Glutamatergic neuron (in vitro differentiated cells): ENCODE measurements at places on chromosomes 7 and 10.

- DNase-seq = no peak
Measured at GRCh38 chr7:112031689-112032088, 174.5 kb downstream of the DOCK4 start.

GRCh38 chr10:77374189-77374656 is 263.4 kb downstream of the KCNMA1 start:
- DNase-seq = no peak

GRCh38 chr7:92680442-92680841 is 90.3 kb upstream of the FAM133B start:
- DNase-seq = no peak

DNA sequence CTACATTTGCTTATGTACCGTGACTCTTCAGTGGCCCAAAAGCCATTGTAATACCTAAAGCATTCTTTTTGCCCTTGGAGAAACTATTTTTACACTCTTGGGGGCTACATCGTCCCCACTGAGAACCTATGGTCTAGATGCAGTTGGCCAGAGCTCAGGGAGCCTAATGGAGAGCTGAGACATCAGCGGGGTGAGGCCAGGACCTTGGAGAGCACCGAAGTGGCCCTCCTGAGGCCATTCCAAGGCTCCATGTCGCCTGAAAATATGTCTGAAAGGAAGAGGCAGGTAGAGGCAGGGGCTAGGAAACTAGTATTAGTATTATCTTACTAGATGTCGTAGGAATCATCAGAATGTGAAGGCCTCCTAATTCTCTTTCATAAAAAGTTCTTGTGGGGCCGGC is 4.9 kb downstream of the PKD2L1 start:
- DNase-seq = no peak

GRCh38 chr10:21920633-21921032 is 82.9 kb downstream of the DNAJC1 start:
- DNase-seq = no peak

DNA sequence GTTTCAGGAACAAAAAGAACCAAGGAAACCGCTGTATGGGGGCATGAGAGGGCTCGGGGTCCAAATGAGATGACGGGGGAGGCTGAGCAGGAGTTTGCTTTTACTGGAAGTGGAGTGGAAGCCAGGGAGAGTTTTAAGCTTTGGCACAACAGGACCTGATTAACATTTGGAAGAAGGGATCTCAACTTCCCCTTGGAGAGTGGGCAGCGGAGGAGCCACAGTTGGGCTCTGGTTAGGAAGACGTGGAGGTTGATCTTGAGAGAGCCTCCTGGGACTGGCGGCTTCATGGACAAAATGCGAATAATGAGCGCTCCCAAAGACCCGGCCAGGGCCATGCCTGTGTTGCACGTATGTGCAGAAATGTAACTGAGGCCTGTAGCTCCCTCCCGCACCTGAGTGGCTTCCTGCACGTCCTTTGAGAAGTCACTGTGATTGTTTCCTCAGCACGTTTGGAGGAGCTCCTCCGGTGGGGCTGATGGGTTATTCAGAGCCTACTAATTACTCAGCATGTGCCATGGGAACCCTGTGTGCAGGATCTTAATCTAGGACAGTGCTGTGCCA is 595.3 kb upstream of the MGMT start:
- DNase-seq = no peak

GRCh38 chr7:133079296-133079695 is 2.6 kb downstream of the CHCHD3 start:
- DNase-seq = no peak

DNA sequence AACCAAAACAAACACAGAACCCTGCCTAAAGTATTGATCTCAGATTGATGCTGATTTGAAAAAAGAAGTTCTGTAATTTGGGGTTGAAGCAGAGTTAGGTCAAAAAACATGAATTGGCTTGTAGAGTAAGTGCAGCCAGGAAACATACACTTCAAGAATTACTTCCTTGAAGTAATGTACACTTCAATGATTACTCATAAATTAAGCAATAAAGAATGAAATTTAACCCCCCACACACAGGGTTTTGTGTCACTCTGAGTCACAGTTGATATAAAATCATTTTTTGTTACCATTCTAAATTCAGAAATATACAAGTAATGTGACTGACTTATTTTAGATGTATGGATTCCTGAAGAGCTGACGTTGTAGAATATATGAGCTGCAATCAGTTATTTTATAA is 622.2 kb downstream of the POM121L12 start:
- DNase-seq = no peak

GRCh38 chr7:45716380-45717203 is 142.4 kb downstream of the ADCY1 start:
- DNase-seq = no peak

GRCh38 chr7:108454674-108455550 is 1.3 kb downstream of the NRCAM start:
- peak; percentile 70 for DNase-seq

DNA sequence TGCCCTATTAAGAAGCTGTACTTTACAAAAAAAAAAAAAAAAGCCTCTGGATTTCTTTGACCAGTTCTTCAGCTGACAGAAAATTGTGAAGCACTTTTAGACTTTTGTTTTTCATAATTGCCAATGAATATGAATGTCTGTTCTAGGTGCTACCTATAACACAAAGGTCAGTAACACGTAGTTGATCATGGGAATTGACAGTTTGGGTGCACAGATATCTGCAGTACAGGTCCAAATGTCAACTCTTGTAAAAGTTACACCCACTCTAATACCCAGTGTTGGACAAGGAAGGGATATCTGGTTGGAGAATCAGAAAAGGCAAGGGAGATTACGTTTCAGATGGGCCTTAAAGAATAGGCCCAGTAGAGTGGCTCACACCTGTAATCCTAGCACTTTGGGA is 1.8 kb downstream of the REEP3 start:
- no peak for DNase-seq

DNA sequence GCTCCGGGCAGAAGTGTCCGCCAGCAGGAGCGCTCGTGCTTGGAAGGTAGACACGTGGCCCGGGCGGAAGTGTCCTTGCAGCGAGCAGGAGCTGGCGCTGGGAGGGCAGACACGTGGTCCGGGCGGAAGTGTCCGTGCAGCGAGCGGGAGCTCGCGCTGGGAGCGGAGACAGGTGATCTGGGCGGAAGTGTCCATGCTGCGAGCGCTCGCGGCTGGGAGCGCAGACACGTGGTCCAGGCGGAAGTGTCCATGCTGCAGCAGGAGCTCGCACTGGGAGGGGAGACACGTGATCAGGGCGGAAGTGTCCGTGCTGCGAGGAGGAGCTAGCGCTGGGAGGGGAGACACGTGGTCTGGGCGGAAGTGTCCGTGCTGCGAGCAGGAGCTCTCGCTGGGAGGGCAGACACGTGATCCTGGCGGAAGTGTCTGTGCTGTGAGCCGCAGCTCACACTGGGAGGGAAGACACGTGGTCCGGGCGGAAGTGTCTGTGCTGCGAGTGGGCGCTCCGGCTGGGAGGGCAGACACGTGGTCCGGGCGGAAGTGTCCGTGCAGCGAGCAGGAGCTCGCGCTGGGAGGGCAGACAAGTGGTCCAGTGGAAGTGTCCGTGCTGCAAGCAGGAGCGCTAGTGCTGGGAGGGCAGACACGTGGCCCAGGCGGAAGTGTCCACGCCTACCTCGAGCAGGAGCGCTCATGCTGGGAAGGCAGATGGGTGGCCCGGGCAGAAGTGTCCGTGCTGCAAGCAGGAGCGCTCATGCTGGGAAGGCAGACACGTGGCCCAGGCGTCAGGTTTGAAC is 41.1 kb upstream of the PRKAR1B start:
- no peak for DNase-seq

- DNase-seq = no peak
Measured at GRCh38 chr7:154841731-154842331, 161.1 kb downstream of the PAXIP1 start.

- DNase-seq = no peak
Measured at GRCh38 chr7:21580073-21580521, 37.3 kb downstream of the DNAH11 start.

GRCh38 chr10:124459395-124459794 is 2.2 kb upstream of the LHPP start:
- no peak for DNase-seq

GRCh38 chr7:43535810-43536585 is 46.9 kb upstream of the STK17A start:
- DNase-seq = no peak

- DNase-seq = no peak
Measured at GRCh38 chr7:18976715-18977471, 140.5 kb downstream of the TWIST1 start.

DNA sequence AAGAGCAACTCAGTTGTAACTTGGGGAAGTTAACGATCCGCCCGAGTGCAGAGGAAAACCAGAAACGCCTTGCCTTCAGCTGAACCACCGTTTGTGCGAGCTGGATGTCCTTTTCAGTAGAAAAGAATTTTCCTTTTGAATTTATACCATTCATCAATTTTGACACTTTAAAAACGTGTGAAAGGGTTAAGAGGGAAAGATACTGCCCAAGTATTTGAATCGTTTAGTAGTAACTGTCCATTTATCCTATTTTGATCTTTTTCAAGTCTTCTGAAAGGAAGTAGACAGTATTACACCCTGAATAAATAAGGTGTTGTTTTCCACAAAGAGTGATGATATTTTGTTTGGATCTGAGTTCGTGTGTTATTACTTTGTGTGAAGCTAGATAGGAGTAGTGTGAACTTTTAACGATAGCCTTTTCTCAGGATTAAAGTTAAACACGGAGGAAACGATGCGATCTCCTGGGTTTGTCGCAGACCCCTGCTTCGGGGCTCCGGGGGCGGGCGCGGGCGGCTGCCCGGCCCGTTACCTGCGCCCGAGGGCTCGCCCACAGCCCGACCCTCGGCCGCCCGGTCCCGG is 830 bp upstream of the BMI1 start:
- DNase-seq = no peak

GRCh38 chr7:26376175-26376917 is 84.7 kb downstream of the SNX10 start:
- peak; percentile 86 for DNase-seq

DNA sequence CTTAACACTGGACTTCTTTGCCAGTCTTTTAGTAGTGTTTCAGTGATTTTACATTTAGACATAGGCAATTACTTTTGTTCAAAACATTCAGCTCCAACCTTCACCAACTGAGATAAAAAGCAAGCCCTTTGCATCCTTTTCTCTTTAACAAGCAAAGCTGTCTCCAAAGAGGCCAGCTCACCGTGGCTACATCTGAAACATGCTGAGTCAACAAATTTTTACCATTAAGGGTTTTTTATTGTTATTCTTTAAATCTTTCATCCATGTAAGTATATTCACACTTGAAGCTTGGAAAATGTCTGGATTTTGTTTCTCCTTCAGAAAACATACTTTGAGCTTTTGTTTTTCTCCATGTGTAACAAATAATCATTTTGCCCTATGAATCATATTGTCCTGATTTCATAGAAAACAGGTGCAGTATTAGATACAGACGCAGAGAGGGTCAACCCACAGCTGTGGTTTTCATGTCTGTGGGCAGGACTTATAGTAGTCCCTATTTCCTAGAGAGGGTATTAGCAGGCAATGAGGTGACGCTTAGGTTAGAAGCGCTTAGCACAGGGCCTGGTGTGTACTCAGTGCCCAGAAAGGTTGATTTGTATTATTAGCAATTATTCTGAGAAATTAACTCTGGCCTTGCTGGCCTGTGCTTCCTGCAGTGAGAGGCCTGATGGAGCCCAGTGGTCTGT is 99.5 kb downstream of the MKI67 start:
- DNase-seq = no peak

- DNase-seq = no peak
Measured at GRCh38 chr7:136079478-136079892, 102.3 kb upstream of the MTPN start.

GRCh38 chr7:73681031-73681430 is 2.2 kb downstream of the DNAJC30 start:
- no peak for DNase-seq

- no peak for DNase-seq
Measured at GRCh38 chr10:98959379-98959778, 276.3 kb downstream of the HPSE2 start.

- no peak for DNase-seq
Measured at GRCh38 chr10:129774082-129774735, 189.9 kb downstream of the EBF3 start.

DNA sequence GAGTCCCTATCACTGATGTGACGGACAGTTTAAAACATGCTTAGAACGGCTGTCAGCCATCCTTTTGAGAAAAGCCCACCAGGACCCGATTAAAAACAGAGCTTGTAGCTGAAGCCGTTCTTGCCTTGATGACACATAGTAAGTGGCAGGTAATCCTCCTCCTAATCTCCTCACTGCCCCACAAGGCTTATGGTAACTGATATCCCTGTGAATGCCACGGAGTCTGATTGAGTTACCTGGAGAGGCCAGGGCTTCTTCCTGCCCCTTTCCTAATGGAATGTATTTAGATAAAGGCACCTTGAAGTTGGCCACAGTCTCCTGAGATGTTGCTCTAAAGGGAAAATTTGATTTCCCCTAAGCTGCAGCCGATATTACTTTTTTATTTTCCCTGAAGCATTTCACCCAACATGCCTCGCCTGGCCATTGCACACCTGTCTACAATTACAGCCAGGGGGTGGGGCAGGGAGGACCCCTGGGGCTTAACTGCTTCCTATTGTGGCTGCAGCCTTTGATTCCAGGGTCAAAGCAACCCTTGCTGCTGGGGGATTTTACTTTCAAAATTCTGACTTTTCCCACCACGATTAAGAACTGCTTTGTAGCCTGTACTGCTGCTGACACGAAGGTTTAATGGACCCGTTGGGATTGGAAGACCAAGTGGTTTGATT is 169.0 kb upstream of the GPR26 start:
- DNase-seq = no peak

DNA sequence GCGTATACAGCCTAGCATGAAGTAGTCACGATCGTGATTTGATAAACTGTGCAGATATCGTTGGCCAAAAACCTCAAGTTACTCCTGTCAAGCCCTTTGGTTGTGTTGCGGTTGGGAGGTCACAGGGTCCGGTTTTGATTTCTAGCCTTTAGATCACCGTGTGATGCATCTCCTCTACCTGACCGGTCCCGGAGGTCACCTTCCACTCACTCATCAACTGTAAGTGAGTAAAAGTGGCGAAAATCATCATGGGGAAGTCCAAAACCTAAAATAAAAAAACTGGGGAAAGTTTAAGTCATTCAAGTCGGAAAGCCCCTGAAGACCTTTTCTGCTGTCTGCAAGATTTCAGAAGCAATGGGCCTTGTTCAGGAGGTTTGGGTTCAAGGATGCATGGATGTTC is 62.8 kb downstream of the ADARB2 start:
- no peak for DNase-seq

DNA sequence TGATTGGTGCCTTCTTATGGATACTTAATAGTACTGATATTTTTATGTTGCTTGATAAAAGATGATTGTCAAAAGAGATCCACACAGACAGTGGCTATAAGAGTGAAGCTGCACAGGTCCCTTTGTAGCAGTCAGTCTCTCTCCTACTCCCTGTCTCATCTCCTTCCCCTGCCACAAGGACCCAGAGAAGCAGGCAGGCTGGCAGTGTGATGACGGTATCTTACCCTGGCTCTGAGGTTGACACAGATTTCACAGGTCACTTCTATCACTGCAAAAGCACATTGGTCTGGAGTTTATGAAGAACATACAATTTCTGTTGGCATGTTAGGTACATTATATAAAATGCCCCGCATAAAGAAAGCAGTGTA is 64.4 kb upstream of the AHR start:
- DNase-seq = no peak
